Bronchial smooth muscle cell (primary cell): ENCODE measurements at places on chromosomes 5 and 9. TPM values are rescaled to one million over a fixed set of nuclear protein-coding genes. Genes with fewer than 3 reads are reported as not detected.

SPOUT1 gene
- 10.7 and 11.2 TPM in 2 replicates for total RNA-seq

CDKN2B-AS1 gene
- 5.6 and 7.7 TPM in 2 replicates for total RNA-seq

PRRX2 gene
- total RNA-seq = 21.5 and 44.3 TPM in 2 replicates

NR5A1 gene
- not detected in 2 replicates for total RNA-seq

RGS7BP gene
- total RNA-seq = not detected in 2 replicates

LCN15 gene
- not detected in 2 replicates for total RNA-seq

PAEP gene
- not detected in 2 replicates for total RNA-seq

LCN9 gene
- total RNA-seq = not detected in 2 replicates

FRMPD1 gene
- total RNA-seq = not detected in 2 replicates

LRRC70 gene
- 0.26 and 0.79 TPM in 2 replicates for total RNA-seq

IFNA13 gene
- not detected in 2 replicates for total RNA-seq

HK3 gene
- total RNA-seq = 0.09 TPM in 1 of 2 replicates, not detected in the other

DNM1 gene
- 63.7 and 82.3 TPM in 2 replicates for total RNA-seq

SPAAR gene
- total RNA-seq = under 0.01 and 0.17 TPM in 2 replicates

GRXCR2 gene
- not detected in 2 replicates for total RNA-seq

ERGIC1 gene
- 103 and 126 TPM in 2 replicates for total RNA-seq

ERAP2 gene
- total RNA-seq = 4.4 and 4.8 TPM in 2 replicates

PTTG1 gene
- 31.8 and 54.9 TPM in 2 replicates for total RNA-seq

FAXDC2 gene
- 18.4 and 21.1 TPM in 2 replicates for total RNA-seq

POLR1E gene
- 29.0 and 34.3 TPM in 2 replicates for total RNA-seq

DHX29 gene
- 18.9 and 32.8 TPM in 2 replicates for total RNA-seq

ARL14EPL gene
- 0.69 TPM in 1 of 2 replicates, not detected in the other for total RNA-seq

ABHD17B gene
- total RNA-seq = 13.1 and 14.5 TPM in 2 replicates

TLX3 gene
- not detected in 2 replicates for total RNA-seq

CYLC2 gene
- total RNA-seq = not detected in 2 replicates

S1PR3 gene
- total RNA-seq = 14.2 and 16.7 TPM in 2 replicates

PRLR gene
- 0.16 TPM in 1 of 2 replicates, not detected in the other for total RNA-seq

GADD45G gene
- 0.32 and 3.3 TPM in 2 replicates for total RNA-seq

GPX3 gene
- total RNA-seq = 11.3 and 14.9 TPM in 2 replicates

PSAT1 gene
- 9.0 and 32.4 TPM in 2 replicates for total RNA-seq

ATP6V1G1 gene
- total RNA-seq = 48.5 and 100 TPM in 2 replicates

C5orf58 gene
- not detected in 2 replicates for total RNA-seq
